H4 (cell line): ENCODE measurements at places on chromosomes 2 and 18. TPM values are rescaled to one million over a fixed set of nuclear protein-coding genes. Genes with fewer than 3 reads are reported as not detected.

DNA sequence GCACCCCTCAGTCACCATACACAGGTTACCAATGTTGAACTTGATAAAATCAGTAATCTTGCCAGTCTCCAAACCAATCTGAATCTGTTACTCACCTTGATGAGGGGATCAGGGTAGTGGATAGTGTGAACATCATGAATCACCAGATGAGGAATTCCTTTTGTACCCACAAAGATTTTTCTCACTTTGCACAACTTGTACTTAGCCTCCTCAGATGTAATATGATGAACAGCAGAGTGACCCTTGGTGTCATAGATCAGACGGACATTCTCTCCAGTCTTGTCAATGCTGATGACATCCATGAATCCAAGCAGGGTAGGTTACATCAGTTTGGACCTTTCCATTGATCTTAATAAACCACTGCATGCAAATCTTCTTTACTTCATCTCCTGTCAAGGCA, 54.7 kb downstream of the MDH1 start:
- DNase-seq: no peak

DNA sequence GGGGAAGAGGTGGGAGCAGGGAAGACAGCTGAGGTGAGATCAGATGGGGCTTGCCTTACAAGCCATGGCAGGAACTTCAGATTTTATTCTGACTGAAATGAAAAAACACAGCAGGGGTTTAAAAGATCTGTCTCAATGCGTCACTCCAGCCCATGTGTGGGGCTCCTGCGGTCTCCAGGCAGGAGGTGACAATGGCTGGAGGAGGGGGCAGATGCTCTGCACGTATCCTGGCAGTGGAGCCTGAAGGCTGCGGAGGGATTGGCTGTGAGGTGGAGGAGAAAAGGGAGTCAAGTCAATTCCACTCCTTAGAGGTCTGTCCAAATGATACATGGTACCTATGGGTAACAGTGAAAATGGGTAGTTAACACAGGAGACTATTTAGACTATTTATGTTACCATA, 40.5 kb upstream of the KIDINS220 start:
- DNase-seq: no peak

GRCh38 chr2:196941398-196942078, 15.0 kb upstream of the PGAP1 start:
- no peak for DNase-seq

- no peak for DNase-seq
These were observed 106.9 kb downstream of the COLEC12 start for GRCh38 chr18:393574-393957.

DNA sequence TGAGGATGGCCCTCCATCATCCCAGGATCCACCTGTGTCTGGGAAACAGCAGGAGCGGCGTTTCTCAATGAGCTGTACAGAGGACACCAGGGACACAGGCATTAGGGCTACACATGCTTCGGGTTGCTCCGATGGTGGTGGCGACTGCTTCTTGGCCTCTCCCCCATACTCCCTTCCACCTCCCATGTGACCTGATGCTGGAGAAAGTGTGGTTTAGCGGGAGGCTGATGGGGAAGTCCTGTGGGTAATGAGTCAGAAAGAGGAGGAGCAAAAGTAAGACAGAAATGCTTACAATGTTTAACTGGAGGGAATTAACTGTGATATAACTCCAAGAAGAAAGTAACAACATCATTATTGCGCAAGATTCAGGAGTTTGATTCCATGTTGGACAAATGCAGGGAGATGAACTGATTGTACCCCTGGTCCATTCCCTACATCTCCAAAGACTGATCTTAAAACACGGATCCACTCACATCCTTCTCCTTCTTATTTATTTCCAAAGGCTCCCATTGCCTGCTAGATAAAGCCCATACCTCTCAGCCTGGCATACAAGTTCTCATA, 186.6 kb downstream of the NRP2 start:
- DNase-seq: peak; percentile 90

The TSHZ1 gene
- 4.8 and 8.9 TPM in 2 replicates for total RNA-seq
